ENCODE measurements at places on chromosomes 5 and 9.
A peak's percentile ranks its signal among the peaks of the same experiment; 100 is the strongest.

DNA sequence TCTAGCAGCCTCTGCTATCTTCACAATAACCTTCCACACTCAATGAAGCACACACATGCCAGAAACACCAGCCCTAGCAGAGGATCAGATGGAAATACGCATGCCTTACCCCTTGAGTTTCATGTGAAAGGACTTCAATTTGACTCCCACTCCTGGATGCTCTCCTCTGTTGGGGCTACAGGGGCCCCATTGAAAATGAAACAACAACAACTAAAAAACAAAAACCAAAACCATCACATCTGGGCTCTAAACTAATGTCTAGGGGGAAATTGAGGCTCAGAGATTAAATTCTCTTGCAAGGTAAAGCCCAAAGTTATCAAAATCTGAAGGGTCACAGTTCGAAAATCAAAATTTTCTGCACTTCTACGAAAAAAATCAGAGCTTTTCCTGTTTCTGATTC is 7.9 kb upstream of the RFESD start:
- no peak for DNase-seq

GRCh38 chr5:38776149-38776896 is 69.5 kb upstream of the OSMR start:
- DNase-seq: no peak

DNA sequence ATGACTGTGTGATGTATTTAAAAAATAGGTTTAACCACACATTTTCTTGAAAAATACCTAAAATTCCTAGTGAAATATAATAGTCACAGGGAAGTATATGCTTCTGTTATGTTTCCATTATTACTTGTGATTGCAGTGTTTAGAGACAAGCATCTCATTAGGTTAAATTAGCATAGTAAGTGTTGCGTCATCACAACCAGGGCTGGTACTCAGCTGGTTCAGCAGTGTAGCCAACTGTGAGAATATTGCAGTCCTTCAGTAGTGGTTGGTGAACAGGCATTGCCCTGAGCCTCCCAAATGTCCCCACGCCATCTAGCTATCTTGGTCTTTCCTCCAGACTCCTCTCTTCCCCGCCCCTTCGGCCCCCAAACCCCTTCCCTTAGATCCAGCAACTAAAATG is 261.7 kb downstream of the ARHGEF28 start:
- no peak for DNase-seq

DNA sequence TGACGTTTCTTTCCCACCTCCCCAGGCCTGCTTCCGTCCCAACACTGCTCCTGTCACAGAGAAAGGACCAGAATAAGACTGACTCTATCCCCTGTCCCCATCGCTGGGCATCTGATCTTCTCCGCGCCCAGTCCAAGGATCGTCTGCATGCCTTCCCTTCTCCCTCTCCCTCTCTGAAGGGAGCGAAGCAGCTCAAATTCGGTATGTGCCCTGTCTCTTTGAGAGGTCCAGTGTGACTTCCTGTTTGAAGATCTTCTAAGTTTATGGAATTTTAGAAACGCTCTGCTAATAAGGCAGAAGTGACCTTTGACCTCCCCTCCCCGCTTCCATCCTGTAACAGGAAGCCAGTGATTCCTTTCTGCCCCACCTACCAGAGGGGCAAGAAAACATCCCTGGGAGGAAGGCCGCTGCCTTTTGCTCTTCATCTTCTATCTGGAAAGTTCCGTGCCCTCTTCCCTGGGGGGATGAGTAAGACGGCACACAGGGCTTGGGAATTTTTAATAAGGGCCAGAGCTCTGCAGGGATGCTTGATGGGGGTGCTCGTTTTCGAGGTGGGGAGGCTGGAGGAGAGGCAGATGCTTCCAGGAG is 40.7 kb upstream of the RNU6ATAC start:
- no peak for DNase-seq

DNA sequence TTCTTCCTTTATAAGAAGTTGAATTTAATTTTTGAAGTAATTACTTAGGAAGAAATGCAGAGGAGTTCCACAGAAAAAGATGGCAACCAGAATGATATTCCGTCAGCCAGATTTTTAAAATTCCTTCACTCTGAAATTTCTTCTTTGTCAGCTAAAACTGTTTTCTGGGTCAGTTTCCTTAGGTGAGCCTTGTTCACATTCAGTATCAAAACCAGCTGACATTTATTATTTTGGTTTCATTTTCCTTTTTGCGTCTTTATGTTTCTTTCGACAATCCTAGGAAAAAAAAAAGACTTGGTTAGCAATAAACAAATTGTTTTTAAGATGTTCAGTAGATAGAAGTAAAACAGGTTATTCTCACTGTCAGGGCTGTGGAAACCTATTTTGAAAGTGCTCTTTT is 4.1 kb upstream of the IARS1 start:
- no peak for DNase-seq

DNA sequence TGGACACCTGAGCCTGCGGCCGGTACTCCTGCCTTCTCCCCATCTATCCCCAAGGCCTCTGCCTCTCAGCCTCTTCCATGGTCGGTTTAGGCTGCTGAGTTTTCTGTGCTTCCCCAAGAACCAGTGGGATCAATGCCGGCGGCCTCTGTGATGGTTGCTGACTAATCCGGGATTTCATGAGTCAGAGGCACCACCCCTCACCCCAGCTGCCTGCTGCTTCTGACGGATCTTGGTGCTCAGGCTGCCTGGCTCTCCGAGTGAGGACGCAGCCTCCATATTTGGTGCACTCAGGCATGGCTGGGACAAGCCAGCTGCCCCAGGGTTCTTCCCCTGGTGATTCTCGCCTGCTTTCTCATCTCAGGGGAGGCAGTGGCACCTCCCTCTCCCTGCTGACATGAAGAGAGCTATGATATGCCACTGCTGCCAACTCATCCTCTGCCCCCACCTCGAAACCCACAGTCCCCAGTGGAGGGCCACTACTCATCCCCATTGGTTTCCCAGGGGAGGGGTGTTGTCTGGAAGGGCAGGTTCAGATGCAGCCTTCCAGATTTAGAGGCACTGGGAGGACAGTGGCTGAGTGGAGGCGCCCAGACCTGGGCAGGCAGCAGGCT is 3.3 kb upstream of the MAN1B1 start:
- DNase-seq: no peak

GRCh38 chr5:55316837-55317236 is 9.0 kb downstream of the MTREX start:
- DNase-seq: no peak

GRCh38 chr5:98414938-98415337 is 358.5 kb upstream of the RGMB start:
- DNase-seq: no peak

DNA sequence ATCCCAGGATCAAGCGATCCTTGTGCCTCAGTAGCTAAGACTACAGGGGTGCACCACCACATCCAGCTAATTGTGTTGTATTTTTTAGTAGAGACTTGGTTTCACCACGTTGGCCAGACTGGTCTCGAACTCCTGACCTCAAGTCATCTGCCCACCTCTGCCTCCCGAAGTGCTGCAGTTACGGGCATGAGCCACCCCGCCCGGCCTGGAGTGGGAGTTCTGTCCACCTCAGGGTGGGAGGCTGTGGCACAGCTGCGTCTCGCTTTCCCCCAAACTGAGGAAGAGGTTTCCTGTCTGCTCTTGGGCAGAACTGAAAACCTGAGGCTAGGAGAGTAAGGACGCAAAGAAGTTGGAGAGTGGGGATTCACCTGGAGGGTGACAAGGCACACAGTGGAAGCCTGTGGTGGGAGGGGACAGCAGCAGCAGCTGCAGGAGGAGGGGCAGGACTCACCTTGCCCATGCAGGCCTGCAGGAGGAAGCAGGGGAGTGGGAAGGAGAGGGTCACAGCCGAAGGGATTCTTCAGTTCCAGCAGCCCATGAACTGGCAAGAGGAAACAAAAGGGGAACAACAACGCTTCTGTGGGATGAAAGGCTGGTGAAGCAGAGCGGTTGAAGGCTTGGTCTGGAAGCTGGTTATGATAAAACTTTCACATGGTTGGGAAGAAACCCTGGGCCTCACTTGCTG is 181.4 kb downstream of the GAS1 start:
- no peak for DNase-seq

GRCh38 chr5:58255970-58256369 is 203.9 kb downstream of the PLK2 start:
- DNase-seq: no peak

DNA sequence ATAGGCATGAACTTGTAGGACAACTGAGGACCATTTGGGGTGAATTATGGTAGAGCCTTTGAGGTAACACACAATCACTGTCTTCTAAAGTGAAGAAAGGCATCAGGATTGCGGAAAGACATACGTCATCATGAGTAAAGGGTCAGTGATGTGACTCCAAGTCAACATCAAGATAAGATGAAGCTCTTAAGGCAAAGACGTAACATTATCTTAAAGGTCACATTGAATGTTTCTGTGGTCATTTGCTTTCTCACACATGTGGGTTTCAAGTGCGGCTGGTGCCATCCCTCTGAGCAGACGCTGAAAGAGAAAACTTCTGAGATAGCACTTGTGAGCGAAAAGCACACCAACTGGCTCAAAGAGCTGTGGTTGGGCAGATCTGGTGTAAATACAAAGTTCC is 63.3 kb upstream of the GRAMD2B start:
- no peak for DNase-seq

- DNase-seq: no peak
These were observed 153.8 kb downstream of the CEMIP2 start for GRCh38 chr9:71614409-71615010.

- DNase-seq: no peak
These were observed 26.4 kb upstream of the NSMF start for GRCh38 chr9:137485343-137486140.

GRCh38 chr9:137723783-137724445 is 105.1 kb downstream of the EHMT1 start:
- no peak for DNase-seq

DNA sequence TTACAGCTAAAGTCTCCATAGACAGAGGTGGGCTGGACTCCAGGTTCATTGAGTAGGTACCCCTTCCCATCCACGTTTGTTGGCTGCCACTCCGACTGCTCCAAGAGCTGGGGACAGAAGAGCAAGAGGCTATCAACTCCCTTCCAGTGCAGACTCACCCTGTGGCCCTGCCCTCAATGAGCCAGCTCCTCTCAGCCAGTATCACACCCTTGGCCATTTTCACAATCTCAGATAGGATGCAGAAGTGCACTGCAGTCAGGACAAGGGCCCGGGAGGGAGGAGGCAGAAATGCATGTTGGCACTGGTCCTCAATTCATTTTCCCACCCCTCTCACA is 6.2 kb downstream of the IRF1 start:
- no peak for DNase-seq

- no peak for DNase-seq
These were observed 25.5 kb downstream of the FOXI1 start for GRCh38 chr5:170131235-170131634.

GRCh38 chr5:170155771-170156170 is 50.1 kb downstream of the FOXI1 start:
- no peak for DNase-seq

DNA sequence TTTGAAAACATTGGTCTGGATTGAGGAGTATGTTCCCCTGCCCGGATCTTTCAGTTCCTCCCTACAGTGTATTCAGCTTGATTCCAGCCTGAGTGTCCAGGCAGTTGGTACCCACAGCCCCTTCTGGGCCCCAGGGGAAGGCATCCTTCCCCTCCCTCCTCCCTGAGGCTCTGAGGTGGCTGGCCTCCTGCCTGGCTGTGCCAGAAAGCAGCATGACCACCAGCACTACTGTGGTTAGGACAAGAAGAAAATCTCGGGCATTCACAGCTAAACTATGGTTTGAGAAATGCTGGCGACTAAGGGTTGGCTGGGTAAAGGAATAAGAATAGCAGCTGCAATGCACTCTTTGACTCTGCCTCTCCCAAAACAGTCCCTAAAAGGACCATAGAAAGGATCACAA is 84.6 kb upstream of the LIFR start:
- no peak for DNase-seq

GRCh38 chr5:11477786-11478185 is 426.5 kb downstream of the CTNND2 start:
- DNase-seq: no peak

- DNase-seq: no peak
These were observed 796 bp upstream of the GADD45G start for GRCh38 chr9:89603767-89604665.

DNA sequence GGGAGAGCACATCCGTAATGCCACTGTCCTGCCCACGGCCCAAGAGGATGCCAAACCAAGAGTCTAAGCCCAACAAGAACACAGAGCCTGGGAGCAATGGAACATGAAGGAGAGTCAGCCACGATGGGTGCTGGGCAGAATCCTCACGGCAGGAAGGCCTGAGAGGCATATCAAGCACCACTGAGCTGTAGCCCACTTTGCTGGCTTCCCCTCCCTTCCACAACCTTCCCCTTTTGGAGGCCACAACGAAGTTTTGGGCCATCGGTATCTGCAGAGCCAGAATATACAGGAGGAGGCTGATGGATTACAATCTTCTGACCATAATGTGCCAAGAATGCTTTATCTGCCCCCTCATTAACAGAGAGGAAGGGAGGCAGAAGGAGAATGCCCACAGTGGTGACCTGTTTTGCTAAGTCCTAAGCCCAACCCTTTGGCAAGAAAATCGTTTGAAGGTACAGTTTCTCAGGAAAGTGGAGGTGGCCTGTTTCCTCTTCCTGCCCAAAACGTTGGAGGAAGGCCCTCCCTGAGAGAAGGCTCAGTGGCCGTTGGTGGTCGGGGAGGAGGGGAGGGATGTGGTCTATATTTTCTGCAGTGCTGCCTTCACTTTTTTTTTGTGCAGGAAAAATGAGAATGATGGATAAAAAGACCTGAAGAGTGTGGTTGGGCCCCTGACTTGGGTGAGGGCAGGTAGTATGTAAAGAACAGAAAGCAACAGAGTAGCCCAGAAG is 26.2 kb downstream of the MACROH2A1 start:
- peak; percentile 28 for DNase-seq

DNA sequence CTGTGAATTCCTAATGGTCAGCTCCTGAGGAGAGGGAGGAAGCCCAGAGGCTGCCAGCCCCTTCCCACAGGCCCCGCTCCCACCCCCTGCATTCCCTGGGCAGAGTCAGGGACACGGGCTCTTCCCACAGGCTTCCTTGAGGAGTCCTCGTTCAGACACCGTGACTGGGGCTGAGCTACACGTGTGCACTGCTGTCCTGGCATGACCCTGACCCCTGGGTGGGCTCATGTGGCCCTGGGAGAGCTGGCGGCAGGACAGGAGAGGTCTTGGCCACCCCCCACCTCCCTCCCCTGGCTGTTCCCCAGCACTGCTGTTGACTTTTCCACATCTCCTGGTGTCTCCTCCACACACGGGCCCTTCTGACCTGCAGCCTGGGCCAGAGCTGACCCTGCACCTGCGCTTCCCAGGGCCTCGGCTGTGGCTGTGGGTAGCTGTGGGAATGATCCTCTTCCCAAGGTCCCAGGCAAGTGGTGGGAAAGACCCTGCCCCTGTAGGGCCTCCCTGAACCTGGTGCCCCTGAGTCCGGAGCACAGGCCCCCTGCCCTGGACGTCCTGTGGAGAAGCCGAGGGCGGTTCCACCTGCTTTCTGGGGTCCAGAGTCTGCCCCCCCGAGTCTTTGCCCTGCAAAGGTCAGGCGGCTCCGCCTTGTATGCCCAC is 56.5 kb upstream of the NKD2 start:
- DNase-seq: no peak
